Effector memory CD4-positive, alpha-beta T cell (primary cell): ENCODE measurements at places on chromosomes 3 and 15.

DNA sequence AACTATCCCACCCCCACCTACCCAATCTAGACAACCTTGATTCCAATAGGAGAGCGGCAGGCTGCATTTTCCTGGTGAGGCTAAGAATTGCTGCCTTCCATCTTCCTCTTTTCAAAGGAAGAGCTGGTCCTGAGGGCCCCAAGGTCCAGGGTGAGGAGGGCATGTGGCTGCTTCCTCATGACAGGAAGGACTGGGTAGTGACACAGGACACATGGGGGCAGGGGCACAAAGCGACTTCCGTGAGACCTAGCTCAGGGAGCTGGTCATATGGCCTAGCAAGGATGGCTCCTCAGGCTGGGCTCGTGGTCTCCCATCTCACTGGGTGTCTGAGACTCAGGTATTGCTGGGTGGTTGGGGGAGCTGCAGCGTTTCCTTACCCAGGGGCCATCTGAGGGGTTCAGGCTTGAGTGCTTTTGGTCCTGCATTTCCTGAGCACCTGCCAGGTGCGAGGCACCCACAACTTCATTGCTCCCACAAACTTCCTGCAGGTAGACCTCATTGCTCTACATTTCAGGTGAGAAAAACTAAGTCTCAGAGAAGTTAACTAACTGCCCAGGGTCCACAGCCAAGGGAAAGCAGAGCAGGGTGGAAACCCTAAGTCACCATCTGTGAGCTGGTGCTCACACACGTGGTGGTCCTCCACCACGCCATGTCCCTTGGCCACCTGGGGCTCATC, 160.0 kb upstream of the TLE3 start:
- peak overlapping the region; percentile 20 for H3K27ac ChIP-seq
- H3K4me3 ChIP-seq, result no peak overlapping the region
- H3K27me3 ChIP-seq, result no peaks in the 10 kb centered on the region
- H3K4me1 ChIP-seq, result peaks cover 31% of the 10 kb centered on the region
- no peak for DNase-seq
- H3K36me3 ChIP-seq, result no peaks in the 10 kb centered on the region

DNA sequence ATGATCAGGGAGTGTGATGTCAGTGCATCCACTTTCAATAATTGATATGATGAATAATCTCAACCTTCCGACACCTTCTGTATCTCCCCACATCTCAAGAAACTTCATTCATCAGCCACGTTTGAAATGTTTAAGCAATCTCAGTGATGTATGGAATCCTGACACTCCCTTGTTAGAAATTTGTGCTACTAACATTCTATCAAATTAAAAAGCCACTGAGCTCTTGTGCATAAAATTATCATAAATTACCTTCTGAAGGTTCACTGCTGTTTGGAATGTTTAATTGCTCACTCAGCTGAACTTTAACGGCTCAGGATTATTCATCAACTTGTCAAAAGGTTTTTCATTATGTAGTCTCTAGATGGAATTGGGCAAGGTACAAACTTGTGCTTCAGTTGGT, 108.4 kb upstream of the DPH6 start:
- no peak overlapping the region for H3K27ac ChIP-seq
- H3K4me3 ChIP-seq, result no peak overlapping the region

- peak overlapping the region; percentile 87 for H3K27ac ChIP-seq
- H3K27me3 ChIP-seq, result no peaks in the 10 kb centered on the region
- H3K4me3 ChIP-seq, result peak overlapping the region; percentile 6
- H3K36me3 ChIP-seq, result no peaks in the 10 kb centered on the region
Measured at GRCh38 chr3:98565237-98565643, 28.2 kb downstream of the CPOX start.

DNA sequence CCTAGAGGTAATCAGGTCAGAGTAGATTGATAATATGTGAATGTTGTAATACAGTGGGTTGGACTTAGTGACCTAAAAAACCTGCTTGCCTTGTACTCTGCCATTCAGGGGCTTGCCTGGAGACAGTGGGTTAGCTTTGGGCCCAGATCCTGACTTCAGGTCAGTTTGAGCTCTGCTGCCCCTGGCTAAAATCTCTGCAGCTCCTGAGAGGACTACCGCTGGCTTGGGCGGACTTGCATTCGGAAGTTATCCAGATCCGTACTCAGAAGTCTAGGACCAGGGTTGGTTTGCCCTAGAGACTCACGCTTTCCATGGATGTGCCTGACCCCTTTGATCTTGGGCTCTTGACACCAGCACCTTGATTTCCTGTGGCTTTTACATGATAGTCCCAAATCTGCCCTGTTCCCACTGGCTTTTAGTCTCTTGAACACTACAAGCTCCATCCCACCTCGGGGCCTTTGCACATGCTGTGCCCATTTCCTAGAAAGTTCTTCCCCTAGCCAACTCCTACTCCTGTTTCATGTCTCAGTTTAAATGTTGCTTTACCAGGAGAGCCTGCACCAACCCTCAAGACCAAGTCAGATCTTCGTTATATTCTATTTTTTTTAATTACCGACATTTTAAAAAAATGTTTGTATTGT, 5.9 kb downstream of the ACSBG1 start:
- no peak for DNase-seq
- H3K27ac ChIP-seq, result no peak overlapping the region
- H3K4me3 ChIP-seq, result no peak overlapping the region

- no peak for DNase-seq
- no peak overlapping the region for H3K4me3 ChIP-seq
- no peaks in the 10 kb centered on the region for H3K4me1 ChIP-seq
- H3K36me3 ChIP-seq, result peaks cover 32% of the 10 kb centered on the region
- H3K27ac ChIP-seq, result no peak overlapping the region
- H3K27me3 ChIP-seq, result no peaks in the 10 kb centered on the region
Measured at GRCh38 chr3:141514382-141514781, 27.6 kb downstream of the RASA2 start.

GRCh38 chr15:90817117-90818057, 51.0 kb upstream of the FURIN start:
- no peak overlapping the region for H3K27ac ChIP-seq
- peaks cover 13% of the 10 kb centered on the region for H3K4me1 ChIP-seq
- DNase-seq, result no peak
- H3K27me3 ChIP-seq, result no peaks in the 10 kb centered on the region

GRCh38 chr3:123112232-123112631, 45.4 kb downstream of the PDIA5 start:
- H3K4me3 ChIP-seq, result no peak overlapping the region
- H3K27ac ChIP-seq, result no peak overlapping the region
- no peak for DNase-seq
- H3K4me1 ChIP-seq, result no peaks in the 10 kb centered on the region

GRCh38 chr15:58518626-58519025, 86.8 kb downstream of the LIPC start:
- DNase-seq, result no peak
- H3K27me3 ChIP-seq, result no peaks in the 10 kb centered on the region

GRCh38 chr3:76923485-76923884, 116.4 kb upstream of the ROBO2 start:
- H3K27me3 ChIP-seq, result no peaks in the 10 kb centered on the region
- no peak for DNase-seq
- H3K27ac ChIP-seq, result no peak overlapping the region
- no peaks in the 10 kb centered on the region for H3K4me1 ChIP-seq
- H3K4me3 ChIP-seq, result no peak overlapping the region

- no peaks in the 10 kb centered on the region for H3K36me3 ChIP-seq
- no peaks in the 10 kb centered on the region for H3K27me3 ChIP-seq
- no peaks in the 10 kb centered on the region for H3K4me1 ChIP-seq
- no peak overlapping the region for H3K27ac ChIP-seq
Measured at GRCh38 chr3:129688271-129688895, 81.9 kb upstream of the PLXND1 start.

GRCh38 chr3:23055733-23056376, 147.3 kb upstream of the UBE2E2 start:
- H3K27ac ChIP-seq, result no peak overlapping the region
- H3K4me3 ChIP-seq, result no peak overlapping the region
- H3K27me3 ChIP-seq, result no peaks in the 10 kb centered on the region

- no peaks in the 10 kb centered on the region for H3K36me3 ChIP-seq
- H3K4me1 ChIP-seq, result no peaks in the 10 kb centered on the region
- H3K27me3 ChIP-seq, result no peaks in the 10 kb centered on the region
- no peak overlapping the region for H3K4me3 ChIP-seq
- H3K27ac ChIP-seq, result no peak overlapping the region
- no peak for DNase-seq
Measured at GRCh38 chr3:2771741-2772140, 338.4 kb downstream of the IL5RA start.

- no peaks in the 10 kb centered on the region for H3K4me1 ChIP-seq
- no peak overlapping the region for H3K4me3 ChIP-seq
- H3K27ac ChIP-seq, result no peak overlapping the region
- no peaks in the 10 kb centered on the region for H3K27me3 ChIP-seq
- no peaks in the 10 kb centered on the region for H3K36me3 ChIP-seq
Measured at GRCh38 chr3:56124546-56124945, 343.7 kb downstream of the ERC2 start.

GRCh38 chr3:135513106-135514059, 452.1 kb upstream of the PPP2R3A start:
- no peak overlapping the region for H3K4me3 ChIP-seq
- H3K4me1 ChIP-seq, result no peaks in the 10 kb centered on the region
- no peak overlapping the region for H3K27ac ChIP-seq
- H3K27me3 ChIP-seq, result no peaks in the 10 kb centered on the region

DNA sequence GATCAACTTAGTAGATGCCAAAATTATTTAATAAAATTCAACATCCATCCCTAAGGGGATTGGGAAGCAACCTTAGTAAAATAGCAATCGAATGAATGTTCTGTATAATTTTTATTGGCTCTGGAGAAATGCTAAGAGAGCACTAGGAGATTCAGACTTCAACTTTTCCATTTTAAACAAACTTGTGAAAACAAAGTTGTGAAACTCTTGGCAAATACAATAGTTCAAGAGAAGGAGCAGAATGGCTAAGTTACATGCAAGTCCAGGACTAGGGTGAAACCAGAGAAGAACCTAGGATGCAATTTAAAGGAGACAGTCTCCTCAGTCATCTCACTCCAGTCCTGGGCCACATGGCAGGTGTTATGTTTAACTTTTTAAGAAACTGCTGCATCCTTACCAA, 16.7 kb upstream of the ZNF280D start:
- DNase-seq, result no peak

DNA sequence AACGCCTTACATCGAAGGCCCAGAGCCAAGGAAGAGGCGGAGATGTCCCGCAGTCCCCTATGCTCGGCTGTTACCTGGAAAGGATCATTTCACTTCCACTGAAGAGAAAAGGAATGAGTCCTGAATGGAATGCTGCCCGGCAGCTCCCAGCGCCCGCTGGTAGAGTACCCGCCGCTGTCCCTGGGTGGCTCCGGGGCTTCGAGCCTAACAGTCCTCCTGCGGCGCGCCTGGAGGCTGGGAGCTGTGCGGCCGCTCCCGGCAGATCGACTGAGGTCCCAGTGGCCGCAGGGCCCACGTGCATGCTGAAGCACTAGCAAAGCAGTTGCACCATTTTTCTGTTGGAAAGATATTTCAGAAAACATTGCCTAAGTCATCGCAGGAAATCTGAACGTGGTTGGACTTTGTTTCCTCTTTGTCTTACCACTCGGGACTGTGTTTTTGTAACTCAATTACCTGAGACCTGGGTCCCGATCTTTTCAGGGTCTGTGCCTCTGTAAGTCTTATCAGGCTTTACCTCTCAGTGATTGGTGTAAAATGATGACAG, 984 bp downstream of the RNU6-1 start:
- H3K4me1 ChIP-seq, result peaks cover 30% of the 10 kb centered on the region
- peak overlapping the region; percentile 84 for H3K4me3 ChIP-seq
- peak overlapping the region; percentile 92 for H3K27ac ChIP-seq

DNA sequence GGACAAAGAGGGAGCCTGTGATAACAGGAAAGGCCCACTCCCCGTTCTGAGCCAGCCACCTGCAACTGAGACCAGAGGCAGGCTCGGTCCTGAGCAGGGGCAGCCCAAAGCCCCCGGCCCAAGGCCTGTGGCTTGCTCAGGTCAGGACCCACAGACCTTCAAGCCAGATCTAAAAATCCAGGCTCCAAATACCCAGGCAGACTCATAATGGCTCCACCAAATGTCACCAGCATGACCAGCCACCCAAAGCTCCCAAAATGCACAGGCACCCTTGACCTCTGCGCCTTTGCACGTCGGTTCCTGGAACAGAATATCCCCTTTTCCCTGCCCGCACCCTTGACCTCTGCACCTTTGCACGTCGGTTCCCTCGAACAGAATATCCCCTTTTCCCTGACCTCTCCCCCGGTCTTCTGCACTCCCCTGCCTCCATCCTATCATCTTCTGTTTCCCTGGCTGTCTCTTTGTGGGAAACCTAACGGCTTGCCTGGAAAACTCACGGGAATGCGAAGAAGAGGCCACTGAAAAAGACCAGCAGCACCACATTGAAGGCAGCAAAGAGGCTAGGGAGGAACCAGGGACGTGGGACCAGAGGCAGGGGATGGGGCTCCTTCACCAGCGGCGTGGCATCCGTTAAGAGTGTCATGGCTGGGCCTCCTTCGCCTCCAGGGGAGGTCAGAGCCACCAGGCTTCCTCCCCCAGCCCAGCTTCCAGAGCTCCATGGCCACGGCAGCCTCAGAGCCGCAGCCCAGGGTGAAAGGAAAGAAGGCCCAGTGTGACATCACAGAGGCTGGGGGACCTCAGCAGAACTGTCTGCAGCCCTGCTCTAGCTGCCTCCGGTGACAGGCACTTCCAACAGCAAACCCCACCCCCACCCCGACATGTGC, at the start of gene ZDHHC19:
Gene ZDHHC19, minus strand, starts transcription at position 728 of the 884 bp plus-strand sequence. Its CDS starts 85 bp downstream, at position 643.
- peaks cover 9% of the 10 kb centered on the region for H3K4me1 ChIP-seq

DNA sequence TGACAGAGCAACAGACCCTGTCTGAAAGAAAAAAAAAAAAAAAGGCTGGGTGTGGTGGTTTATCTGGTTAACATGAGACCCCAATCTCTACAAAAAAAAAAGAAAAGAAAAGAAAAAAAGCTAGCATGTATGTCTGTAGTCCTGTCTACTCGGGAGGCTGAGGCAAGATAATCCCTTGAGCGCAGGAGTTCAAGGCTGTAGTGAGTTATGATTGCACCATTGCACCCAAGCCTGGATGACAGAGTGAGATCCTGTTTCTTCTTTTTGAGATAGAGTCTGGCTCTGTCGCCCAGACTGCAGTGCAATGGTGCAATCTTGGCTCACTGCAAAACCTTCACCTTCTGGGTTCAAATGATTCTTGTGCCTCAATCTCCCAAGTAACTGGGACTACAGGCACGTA, 8.4 kb upstream of the DHX30 start:
- H3K36me3 ChIP-seq, result no peaks in the 10 kb centered on the region
- H3K4me3 ChIP-seq, result no peak overlapping the region
- no peaks in the 10 kb centered on the region for H3K27me3 ChIP-seq

DNA sequence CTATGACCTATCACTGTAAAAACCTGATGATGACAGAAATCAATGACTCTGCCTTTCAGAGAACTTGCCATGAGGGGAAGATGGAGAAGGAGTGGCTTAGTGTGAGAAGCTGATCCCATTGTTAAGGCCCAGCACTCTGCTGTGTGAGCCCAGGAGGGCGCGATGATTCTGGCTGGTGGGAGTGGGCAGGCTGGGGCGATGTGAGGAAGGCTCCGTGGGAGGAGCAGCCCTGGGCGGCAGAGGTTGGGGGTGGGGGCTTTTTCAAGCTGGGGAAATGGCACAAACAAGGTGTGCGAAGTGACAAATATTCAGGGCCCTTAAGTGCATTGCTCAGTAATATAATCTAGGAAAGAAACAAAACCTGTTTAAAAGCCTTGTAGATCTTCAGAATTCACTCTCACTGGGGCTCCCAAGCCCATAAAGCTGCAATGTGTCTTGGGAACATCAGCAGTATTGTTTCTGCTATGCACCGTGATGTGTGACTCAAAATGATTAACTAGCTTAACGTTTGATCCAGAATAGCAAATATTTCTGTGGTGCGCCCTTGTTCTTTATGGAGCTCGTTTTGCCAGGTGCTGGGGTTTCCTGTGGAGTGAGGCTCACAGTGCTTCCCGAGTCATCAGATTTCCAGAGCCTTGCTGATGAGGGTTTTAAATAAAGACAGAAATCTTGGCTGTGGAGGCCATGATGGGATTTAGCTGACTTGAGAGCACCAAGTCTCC, 141.0 kb downstream of the CHDH start:
- no peaks in the 10 kb centered on the region for H3K36me3 ChIP-seq
- no peaks in the 10 kb centered on the region for H3K27me3 ChIP-seq
- DNase-seq, result no peak
